CD4-positive, alpha-beta T cell treated with Interleukin-12 subunit alpha and Interleukin-12 subunit beta, for 1 hour (primary cell): ENCODE measurements at places on chromosomes 7 and 10.

DNA sequence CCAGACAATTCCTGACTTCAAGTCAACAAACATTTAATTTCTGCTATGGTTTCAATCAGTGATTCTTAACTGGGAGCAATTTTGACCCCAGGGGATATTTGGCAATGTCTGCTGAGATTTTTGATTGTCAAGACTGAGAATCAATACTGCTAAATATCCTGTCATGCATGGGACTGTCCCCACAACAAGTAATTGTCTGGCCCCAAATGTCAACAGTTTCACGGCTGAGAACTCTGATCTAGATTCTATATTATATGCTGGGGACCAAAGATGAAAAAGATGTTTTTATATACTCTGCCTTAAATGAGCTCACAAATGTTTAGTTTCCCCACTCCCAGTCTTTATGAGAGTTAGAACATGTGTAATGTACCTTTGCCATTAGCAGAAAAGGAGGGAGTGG, 19.2 kb downstream of the ANKRD7 start:
- no peak for DNase-seq

- no peak for DNase-seq
Observed at GRCh38 chr10:26627324-26627723, 70.2 kb upstream of the PDSS1 start.

DNA sequence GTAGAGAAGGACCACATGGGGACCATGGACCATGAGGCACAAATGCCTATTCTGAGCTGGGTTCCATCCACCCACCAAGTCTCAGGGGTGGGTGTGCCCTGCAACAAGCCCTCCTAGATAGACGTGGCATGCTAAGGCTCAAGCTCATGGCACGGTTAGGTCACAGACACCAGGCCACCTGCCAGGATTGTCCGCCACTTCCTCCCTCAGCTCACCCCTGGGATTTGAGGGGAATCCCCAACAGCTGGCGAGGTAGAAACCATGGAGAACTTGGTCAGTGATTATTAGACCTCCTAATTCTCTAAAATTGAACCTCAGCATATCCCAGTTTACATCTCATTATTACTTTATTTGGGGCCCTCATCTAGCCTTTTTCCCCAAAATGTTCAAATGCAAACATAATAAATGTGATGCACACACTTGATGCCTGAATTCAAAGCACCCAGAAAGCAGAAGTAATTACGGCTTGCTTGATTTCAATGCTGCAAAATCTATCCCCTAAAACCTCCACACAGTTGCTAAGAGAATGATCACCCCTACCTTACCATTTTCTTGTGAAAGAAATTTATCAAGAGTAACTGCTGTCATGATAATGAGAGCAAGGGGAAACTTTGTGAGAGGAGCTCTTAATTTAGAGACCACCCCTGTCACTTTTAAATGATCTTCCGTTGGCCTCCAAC, 366.6 kb upstream of the PFKP start:
- DNase-seq = no peak

DNA sequence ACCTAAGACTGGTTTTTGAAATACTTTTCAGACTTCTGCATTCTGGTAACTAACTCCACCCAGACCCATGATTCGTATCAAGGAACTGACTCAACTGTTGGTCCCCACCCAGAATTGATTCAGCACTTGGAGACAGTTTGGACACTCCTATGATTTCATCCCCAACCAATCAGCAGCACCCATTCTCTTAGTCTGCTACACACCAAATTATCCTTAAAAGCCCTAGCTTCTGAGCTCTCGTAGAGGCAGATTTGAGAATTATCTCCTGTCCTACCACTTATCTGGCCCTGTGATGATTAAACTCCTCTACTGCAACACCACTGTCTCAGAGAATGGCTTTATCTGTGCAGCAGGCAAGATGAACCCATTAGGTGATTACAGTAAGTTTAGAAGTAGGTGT, 7.7 kb upstream of the GSTO1 start:
- DNase-seq = no peak

GRCh38 chr7:3897430-3898372, 596.6 kb downstream of the SDK1 start:
- peak; percentile 54 for DNase-seq

- DNase-seq = no peak
Observed at GRCh38 chr7:151459726-151460473, 20.0 kb upstream of the CRYGN start.

- no peak for DNase-seq
Observed at GRCh38 chr7:66281678-66282590, 76.8 kb downstream of the TPST1 start.

DNA sequence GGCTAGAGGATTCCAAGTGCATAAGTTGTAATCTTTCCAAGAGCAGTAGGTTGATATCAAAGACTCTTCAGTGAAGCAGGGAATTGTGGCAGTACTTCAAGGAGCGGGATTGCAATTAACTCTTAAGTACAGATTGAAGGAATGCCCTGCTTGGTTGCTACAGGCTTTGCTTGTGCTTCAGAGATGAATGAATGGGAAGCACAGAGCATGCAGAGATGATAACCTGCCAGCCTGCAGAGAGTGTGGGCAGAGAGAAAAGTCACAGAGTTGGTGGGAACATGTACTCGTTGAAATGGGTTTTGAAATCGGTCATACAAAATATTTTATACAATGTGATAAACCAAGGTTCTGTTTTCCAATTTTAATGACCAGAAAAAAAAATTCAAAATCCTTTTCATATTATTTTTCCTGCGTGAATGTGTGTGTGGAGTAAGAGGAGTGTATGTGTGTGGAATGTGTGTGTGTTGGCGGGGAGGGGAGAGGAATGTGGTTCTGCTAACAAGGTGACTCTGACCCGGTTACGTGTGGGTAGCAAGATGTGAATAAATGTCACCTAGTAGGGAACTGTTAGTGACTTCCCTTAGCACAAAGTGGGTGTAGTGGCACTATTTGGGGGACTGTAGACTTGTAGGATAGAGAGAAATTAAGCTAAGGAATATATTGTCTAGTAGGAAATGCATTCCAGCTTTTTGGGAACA, 697.8 kb downstream of the GATA3 start:
- no peak for DNase-seq

GRCh38 chr7:55365205-55365674, at the start of gene LANCL2:
Gene LANCL2 (plus strand): TSS chr7:55365337. CDS start chr7:55366026, 689 bp downstream.
- peak; percentile 55 for DNase-seq

DNA sequence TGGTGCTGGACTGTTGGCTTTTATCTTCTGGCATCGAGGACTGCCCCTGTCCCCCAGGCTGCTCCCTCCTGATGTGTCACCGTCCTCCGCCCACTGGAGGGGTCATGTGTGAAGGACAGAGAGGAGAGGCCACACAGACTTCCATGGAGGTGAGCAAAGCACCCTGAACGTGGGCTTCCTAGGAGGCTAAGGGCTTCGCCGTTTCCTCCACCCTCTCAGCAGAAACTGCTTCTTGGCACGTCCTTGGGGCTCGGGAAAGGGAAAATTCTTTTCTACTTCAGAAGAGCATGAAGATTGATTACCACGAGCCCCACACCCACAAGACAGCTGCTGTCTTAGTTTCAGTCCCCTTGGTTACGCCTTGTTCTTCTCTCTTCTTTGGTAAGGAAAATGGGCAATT, 218.2 kb downstream of the CCDC3 start:
- no peak for DNase-seq

DNA sequence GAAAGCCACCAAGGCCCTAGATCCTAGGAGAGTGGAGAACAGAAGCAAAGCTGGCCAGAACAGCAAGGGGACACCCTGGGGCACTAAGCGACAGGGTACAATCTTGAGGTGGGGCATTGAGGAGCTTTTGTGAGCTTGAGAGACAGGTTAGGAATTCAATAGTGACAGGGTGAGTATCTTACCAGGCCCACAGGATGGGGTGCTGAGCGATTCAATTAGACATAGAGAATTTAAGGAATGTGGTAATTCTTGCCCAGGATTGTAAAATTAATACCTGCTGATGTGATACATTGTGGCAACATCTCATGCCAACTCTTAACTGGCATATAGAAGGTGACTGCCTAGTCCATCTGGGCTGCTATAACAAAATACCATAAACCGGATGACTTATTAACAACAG, 14.0 kb downstream of the RBP3 start:
- DNase-seq = no peak

DNA sequence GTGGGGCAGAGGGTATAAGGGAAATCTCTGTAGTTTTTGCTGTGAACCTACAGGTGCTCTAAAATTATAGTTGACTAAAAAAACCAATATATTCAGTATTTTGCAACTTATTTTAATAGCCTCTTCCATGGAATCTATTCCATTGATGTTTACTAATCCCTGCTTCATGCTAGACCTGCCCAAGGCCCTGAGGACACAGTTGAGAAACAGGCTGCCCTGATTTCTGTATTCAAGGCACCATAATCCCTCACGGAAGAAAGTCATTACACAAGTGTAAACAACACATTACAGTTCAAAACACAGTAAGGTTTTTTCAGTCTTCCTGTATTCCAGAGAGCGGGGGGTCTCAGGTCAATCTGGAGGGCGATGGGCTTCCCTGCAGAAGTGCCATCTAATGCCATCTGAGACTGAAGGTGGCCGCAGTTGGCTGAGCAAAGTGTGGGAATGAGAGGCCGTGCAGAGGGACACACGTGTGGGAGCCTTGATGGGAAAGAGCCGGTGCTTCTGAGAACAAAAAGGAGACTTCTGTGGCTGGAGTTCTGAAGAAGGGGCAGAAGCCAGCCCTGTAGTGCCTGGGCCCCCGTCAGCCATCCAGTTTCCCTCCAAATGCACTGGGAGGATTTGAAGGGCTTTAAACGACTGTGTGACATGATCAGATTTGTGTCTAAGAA, 146.9 kb downstream of the PTPN20 start:
- DNase-seq = no peak

- DNase-seq = no peak
Observed at GRCh38 chr10:45095286-45095685, 94.6 kb downstream of the ZNF22 start.

- peak; percentile 61 for DNase-seq
Observed at GRCh38 chr10:80662429-80663261, 124.9 kb downstream of the SH2D4B start.
